ENCODE measurements at places on chromosomes 2 and 18.
A peak's percentile ranks its signal among the peaks of the same experiment; 100 is the strongest.

DNA sequence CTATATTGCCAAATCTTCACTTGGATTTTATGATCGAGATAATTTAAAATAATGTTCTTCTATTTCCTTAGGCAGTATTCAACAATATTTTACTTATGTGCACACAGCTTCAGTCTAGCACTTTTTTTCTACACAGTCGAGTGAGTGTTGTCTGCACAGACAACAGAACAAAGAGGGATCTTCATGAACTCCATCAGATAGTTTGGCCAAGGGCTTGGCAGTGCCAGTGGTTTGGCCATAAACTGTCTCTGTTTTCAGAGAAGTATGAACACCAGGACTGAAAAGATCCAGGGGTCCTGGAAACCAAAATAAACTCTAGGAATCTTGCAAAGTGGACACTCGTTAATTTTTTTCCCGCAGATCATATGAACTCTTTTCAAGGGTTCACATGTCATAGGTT, 547.3 kb downstream of the PLCL1 start:
- DNase-seq: no peak
- H3K4me3 ChIP-seq: no peak overlapping the region
- H3K4me1 ChIP-seq: no peaks in the 10 kb centered on the region
- H3K27me3 ChIP-seq: peaks cover 14% of the 10 kb centered on the region
- H3K27ac ChIP-seq: no peak overlapping the region

DNA sequence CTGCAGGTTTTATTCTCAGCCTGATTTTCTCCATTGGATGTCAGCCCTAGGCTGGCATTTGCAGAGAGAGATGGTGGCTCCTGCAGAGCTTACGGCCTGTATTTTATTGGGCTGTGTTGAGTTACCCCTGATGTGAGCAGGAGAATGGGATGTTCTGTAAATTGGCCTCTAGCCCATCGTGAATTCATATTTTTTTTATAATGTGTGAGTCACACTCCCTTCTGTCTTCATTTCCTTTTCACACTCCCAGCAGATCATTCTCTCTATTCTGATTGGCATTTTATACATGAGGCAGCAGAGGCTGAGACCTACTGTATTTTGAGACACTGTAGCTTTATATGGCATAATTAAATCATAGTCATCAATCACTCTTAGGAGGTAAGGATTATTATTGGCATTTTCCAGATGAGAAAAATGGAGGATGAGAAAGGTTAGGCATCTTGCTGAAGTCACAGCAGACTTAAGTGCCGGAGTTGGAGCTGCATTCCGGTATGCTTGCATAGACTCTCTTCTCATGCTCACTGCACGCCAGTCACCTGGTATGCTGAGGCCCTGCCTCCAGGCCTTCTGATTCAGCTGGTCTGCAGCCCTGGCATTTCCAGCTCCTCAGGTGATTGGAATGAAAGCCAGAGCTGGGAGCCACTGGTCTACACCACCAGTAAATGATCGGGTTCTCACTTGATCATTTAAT, 142.4 kb downstream of the NEDD4L start:
- no peaks in the 10 kb centered on the region for H3K27me3 ChIP-seq
- no peak overlapping the region for H3K4me3 ChIP-seq
- H3K4me1 ChIP-seq: peaks cover 29% of the 10 kb centered on the region
- H3K36me3 ChIP-seq: no peaks in the 10 kb centered on the region
- peak overlapping the region; percentile 66 for H3K27ac ChIP-seq

GRCh38 chr2:23445450-23445868, 60.5 kb downstream of the KLHL29 start:
- peaks cover 10% of the 10 kb centered on the region for H3K36me3 ChIP-seq
- no peaks in the 10 kb centered on the region for H3K27me3 ChIP-seq
- H3K27ac ChIP-seq: no peak overlapping the region
- DNase-seq: no peak

GRCh38 chr2:128493880-128494279, 175.2 kb upstream of the HS6ST1 start:
- H3K4me3 ChIP-seq: no peak overlapping the region
- H3K36me3 ChIP-seq: no peaks in the 10 kb centered on the region
- H3K27ac ChIP-seq: no peak overlapping the region
- DNase-seq: no peak

DNA sequence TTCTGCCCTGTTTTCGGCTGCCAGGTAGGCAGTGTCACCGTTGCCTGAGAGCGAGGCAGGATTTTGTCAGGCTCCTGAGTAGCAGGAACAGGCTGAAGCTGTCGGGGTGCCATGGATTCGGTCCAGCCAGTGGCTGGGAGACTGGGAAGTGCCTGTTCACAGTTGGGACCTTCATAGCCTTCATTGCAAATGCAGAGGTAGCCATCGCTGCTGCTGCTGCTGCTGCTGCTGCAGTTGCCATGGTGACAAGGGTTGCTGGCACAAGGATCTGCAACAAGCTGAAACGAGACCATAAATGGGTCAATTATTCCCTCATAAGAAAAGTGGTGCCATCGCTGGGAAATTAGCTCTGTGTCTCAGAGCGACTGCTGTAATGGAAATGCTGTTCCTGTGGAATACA, 122.7 kb downstream of the DNER start:
- no peaks in the 10 kb centered on the region for H3K36me3 ChIP-seq
- no peak for DNase-seq
- H3K4me1 ChIP-seq: peaks cover 8% of the 10 kb centered on the region
- no peak overlapping the region for H3K4me3 ChIP-seq
